ENCODE measurements at places on chromosomes 5 and 9.

GRCh38 chr9:114238891-114239875, 83.7 kb upstream of the ORM1 start:
- DNase-seq, result no peak

DNA sequence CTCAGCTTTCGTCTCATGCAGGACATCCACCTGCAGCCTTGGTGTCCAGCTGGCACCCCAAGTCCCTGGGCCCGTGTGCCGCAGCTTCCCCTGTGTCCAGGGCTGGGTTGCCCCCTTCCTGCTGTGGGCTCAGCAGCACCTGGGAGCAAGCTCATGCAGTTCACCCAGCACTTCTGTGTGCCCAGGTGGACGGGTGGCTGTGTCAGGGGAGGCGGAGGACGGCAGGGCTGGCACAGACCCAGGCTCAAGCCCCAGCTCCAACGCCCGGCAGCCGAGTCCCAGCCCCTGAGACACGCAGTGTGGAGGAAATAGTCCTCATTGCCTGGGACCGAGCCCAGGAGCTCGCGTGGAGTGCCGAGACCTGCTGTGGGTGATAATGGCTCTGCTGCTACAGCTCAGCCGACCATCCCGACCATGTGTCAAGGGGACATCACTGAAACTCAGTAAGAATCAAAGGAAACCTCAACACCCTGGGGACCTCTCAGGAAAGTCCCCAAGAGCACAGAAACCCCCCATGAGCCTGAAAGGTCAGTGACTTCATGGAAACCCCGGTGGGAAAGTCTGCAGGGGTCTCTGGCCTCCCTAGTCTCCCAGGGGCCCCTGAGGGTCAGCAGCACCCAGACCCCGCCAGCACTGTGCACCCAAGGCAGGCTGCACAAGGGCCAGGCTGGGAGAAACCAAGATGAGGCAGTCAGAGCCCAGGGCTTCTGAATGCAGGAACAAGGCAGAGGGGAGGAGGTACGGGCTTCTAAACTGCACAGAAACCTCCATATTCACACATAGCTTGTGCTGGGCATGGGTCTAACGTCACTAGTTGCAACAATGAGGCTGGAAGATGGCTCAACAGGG, 38.8 kb downstream of the LPCAT1 start:
- no peak for DNase-seq

- DNase-seq, result no peak
Observed at GRCh38 chr5:619444-619843, 7.3 kb downstream of the CEP72 start.

DNA sequence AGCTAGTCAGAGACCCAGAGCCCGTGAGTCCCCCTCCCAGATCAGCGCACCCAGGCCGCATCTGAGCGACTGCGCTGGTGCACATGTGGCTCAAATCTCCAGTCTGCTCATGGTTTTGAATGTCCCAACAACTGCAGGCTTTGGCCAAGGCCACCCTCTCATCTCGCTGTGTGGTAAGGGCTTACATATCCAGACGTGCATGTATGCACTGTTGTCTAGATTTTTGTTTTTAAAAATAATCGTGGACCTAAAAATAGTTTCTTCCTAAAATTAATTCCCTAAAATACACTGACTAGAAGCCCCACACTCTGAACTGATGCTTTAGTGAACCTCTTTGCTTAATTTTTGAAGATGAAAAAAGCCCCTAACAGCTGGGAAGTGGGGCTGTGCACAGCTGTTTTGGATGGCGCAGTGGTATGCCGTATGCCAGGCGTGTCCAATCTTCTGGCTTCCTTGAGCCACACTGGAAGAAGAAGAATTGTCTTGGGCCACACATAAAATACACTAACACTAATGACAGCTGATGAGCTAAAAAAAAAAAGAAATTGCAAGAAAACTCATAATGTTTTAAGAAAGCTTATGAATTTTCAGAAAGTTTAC, 143.0 kb upstream of the LHFPL2 start:
- no peak for DNase-seq

DNA sequence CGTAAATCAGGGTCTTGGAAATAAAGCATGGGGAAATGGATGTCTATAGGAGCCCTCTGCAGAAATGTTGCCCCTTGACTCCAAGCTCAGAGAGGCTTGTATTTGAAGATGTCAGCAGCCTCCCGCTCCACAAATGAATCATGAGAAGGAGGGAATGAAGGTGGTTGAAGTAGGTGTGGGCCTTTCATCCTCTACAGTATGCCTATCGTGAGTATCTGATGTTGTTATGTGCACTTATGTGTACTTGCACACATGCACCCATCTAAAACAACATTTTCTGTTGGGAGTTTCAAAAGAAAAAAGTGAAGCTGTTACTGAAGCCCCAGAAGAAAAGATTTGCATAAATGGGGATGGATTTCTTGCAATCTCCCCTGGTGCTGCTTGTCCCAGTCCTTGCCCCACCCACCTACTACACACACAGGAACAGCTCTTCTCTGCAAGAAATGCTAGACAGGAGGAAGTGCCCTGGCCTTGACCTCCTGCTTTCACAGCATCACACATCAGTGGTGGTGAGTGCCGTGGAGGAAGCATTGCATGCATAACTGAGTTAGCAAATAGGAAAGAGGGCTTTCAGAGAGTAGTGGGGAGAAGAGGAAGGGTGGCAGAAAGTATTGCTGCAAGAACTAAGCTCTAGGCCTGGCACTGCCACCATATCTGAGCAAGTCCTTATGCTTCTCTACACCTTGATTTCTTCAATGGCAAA, 156.1 kb downstream of the SNX18 start:
- no peak for DNase-seq

DNA sequence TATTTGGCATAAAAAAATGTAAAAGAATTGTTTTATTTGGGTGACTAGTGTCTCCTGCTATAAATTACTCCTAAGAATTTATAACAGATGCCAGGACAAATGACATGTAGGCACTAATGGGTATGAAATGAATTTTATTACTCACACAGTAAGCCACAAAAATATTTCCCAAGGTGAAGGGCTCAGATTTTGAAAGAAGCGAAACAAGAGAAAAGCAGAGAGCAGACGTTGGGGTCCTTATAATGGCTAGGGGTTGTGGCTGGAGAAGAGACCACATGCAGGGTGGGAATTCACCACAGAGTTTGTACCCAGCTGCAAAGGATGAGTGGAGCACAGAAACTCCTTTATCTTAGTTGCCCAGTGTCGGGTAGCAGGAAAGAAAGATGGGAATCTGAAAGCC, 45.0 kb upstream of the PRR16 start:
- no peak for DNase-seq

DNA sequence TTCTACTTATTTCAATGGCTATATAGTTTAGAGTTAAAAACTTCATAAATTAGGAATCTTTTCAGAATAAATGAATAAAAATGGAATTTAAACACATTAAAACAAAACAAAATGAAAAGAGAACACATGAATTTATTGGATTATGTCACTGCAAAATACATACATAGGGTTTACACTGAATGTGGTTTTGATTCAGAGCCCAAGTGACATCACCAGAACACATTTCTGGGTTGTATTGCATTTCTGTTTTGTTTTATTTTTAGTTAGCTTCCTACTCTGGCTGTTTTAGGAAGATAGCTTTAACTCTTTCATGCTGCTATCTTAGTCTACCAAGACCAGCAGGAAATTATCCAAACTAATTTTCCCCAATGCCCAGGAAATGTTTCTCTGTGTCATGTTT, 1935.0 kb downstream of the EFNA5 start:
- no peak for DNase-seq

GRCh38 chr5:170439223-170439943, 50.2 kb upstream of the KCNMB1 start:
- no peak for DNase-seq

- DNase-seq, result no peak
Observed at GRCh38 chr9:70367305-70367930, 47.0 kb downstream of the KLF9 start.

DNA sequence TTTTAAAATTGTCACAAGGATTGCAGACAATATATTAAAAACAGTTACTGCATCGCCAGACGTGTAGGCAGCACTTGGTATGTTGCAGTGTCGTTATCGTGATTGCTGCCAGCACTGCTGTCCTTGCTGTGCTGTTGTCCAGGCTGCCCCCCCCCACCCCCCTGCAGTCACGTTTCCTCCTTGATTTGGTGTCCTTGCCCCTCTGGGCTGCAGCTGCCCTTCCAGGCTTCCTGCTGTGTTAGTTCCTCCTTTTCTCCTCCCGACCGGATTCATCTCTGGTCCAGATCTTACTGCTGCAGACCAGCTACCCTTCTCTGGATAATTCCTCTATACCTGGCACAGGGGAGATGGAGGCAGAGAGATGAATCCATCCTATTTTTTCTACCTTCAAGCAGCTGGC, 298.9 kb downstream of the TRIM32 start:
- DNase-seq, result no peak

Measured in stimulated activated CD4-positive, alpha-beta T cell treated with anti-CD3 and anti-CD28 coated beads, TNF-alpha, amount 100 ng/mL, for 1 hour (primary cell).